ENCODE measurements at places on chromosomes 6 and 20. TPM values are rescaled to one million over a fixed set of nuclear protein-coding genes. Genes with fewer than 3 reads are reported as not detected.

DNA sequence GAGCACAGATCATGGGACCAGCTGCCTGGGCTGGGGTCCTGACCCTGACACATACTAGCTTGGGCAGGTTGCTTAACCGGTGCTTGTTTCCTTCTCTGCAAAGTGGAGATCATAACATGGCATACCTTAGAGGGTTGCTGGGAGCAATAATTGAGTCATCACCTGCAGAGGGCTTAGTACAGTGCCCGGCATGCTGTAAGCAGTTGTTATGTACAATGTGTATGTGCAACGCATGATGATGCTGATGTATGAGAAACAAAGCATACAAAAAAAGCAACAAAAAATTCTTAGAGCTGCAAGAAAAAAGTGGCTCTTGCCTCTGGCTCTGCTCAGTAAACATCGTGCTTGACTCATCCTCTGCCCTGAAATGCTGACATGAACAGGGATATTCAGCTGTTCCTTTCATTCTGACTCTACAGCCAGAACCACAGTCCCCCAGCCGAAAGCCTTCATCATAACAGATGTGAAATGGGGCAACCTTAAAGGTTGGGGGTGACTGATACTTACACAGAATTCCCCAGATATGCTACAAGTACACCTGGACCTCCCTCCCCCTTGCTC is 91.7 kb downstream of the CLIC5 start:
- DNase-seq = no peak

The MAP7 gene
- 22.0 TPM for total RNA-seq

DNA sequence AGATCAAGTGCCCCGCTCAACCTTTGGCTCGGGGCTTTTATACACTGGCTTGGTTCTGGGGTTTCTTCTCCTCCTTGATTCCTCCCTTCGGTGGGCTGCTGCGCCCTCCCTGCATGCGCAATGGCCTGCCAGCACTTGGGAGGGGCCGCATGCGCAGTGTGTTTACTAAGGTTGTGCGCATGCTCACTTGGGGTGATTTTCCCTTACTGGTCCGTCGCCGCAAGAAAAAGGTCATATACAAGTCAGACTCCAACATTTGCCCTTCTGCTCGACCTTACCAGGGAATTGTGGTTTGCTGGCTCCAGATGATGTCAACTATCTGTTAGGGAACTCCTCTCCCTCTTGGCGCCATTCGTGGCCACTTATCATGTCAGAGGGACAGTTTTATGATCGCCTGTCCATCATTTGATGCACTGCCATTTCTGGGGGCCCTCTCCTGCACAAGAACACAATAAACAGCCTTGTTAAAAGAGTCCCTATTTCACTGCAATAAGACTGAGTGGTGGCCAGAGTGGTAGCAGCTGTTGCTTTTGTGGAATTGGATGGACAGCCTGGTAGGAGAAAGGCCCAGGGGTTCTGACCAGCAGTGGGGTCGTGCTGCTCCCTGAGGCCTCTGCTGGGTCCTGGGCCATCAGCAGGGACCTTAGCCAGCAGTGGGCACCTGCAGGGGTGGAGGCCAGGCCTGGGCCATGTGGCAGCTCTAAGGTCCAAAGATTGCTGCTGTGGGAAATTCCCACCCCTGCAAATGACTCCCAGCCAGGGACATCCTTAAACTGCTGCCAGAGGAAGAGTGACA is 2.8 kb upstream of the LBP start:
- no peak for DNase-seq

DNA sequence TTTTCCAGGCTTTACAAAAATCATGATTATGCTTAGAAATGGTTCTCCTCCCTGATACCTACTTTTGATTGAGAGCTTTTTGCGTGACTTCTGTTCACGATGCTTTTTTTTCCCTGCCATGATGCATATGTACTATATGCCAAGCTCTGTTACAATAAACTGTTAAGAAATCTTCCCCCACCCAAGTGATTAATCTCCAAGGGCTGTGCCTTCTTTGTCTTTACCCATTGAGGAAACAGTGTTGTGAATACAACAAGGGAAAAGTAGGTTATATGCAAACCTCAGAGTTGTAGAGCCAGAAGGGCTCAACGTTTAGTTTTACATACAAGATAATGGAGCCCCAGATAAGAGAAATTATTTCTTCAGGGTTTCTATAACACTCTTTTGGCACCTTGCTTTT is 34.1 kb upstream of the MYLK2 start:
- no peak for DNase-seq

GRCh38 chr20:25605148-25605547 is 18.7 kb downstream of the NANP start:
- no peak for DNase-seq

DNA sequence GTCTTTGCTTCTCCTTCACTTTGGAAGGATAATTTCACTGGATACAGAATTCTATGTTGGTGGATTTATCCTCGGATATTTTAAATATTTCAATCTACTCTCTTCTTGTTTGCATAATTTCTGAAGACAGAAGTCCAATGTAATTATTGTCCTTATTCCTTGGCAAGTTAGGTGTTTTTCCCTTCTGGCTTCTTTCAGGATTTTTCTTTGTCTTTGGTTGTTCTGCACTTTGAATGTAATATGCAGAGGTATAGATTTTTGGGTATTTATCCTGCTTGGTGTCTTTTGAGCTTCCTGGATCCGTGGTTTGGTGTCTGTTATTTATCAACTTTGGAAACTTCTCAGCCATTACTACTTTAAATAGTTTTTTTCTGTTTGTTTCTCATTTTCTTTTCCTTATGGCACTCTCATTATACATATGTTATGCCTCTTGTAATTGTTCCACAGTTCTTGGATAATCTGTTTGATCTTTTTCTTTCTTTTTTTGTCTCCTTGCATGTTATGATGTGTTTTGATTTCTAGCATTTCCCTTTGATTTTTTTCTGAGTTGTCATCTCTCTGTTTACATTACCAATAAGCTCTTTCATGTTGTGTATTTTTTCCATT is 48.6 kb upstream of the ATXN1 start:
- no peak for DNase-seq

GRCh38 chr20:44296011-44296410 is 15.0 kb downstream of the FITM2 start:
- no peak for DNase-seq

- DNase-seq = no peak
Observed at GRCh38 chr20:20796766-20797440, 84.5 kb upstream of the RALGAPA2 start.

DNA sequence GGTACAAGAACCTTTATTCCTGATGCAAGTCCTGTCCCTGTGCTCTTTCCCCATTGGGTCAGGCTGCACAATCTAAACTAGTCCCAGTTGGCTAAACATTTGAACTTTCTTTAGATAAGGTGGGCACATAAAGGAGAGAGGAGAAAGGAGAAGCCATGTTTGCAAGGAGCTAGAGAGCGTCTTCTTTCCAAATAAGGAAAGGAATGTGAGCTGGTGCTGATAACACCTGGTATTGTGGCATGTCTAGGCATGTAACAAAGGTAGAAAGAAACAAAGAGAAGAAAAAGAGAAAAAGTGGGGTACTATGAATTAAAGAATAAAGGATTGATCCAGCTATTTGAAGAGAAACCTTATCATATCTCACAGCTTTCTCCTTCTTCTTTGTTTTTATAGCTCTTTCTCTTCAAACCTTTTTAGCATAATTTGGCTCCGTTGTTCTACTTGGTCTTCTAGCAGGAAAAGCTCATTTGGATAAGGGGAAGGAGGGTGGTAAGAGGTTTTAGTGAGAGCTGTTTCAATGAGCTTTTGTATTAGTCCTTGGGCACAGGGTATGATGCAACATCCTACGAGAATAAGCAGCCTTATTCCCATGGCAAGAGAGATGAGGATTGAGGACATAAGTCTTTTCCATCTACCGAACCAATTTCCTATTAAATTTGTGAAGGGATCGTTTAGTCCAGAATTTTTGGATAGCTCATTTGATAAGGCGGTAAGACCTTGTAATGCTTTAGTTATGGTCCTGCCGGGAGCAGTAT is 415.5 kb upstream of the MAN1A1 start:
- DNase-seq = no peak

The CLPSL1 gene
- total RNA-seq = not detected

DNA sequence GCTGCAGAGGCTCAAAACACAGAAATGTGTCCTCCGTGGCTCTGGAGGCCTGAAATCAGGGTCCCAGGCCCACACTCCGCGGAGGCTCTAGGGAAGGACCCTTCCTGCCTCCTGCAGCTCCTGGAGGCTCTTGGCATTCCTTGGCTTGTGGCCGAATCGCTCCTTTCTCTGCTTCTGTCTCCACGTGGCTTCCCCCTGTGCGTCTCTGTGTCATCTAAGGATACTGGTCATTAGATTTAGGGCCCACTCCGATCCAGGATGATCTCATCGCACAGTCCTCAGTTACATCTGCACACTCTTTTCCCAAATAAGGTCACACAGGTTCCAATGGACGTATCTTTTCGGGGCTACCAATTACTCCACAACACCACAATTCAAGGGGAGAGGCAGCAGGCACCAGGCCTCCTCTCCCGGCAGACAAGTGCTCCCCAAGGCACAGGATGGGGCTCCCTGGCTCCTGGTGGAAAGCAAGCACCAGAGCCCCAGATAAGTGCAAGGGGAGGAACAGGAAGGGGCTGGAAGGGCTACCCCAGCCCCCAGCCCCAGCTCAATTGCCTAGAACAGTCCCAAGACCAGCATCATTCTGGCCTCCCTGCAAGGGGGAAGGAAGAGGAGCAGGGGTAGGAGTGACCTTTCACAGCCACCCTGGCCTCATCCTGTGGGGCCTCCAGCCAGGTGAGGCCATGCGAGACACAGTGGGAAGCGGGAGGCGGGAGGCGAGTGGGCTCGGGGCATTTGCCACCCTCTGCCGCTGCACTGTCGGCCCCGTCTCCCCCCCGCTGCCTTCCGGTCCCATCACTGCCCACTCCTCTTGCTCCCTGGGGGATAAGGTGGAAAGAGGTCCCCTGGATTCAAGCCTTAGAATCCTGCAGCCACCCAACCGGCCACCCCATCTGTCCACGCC is 16.3 kb downstream of the NTSR1 start:
- no peak for DNase-seq

GRCh38 chr6:51608383-51608782 is 479.0 kb downstream of the PKHD1 start:
- DNase-seq = no peak

DNA sequence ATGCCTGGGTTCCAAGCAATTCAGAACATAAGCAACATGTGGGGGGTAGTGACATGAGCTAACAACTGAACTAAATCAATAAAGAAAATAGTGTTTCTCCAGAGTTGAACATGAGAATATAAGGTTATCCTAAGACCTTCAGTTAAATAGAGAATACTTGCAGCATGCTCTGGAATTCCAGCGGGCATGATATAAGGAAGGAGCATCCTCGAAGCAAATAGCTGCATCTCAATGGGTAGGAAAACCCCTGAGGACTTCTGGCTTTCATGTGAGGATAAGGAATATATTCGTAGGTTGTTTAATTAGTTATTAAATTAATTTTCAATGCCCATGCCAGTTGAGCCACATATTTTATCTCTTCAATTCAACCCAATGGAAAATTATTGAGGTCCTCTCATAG is 631.2 kb upstream of the EPHA7 start:
- DNase-seq = no peak

DNA sequence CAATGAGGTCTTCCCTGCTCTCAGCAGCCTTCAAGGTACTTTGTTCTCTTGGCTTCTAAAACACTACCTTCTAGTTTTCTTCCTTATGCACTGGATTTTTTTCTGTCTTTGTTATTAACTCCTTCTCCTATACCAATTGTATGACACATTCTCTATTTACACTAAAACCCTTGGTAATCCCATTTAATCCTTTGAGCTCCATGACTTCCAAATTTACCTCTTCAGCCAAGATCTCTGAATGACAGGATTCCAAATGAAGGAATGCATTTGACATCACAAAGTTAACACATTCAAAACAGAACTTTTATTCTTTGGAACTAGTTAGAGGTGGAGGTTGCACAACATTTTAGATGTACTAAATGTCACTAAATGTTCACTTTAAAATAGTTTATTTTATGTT is 86.6 kb upstream of the SAMD5 start:
- DNase-seq = no peak

GRCh38 chr6:168130168-168130696 is 51.2 kb upstream of the FRMD1 start:
- no peak for DNase-seq

DNA sequence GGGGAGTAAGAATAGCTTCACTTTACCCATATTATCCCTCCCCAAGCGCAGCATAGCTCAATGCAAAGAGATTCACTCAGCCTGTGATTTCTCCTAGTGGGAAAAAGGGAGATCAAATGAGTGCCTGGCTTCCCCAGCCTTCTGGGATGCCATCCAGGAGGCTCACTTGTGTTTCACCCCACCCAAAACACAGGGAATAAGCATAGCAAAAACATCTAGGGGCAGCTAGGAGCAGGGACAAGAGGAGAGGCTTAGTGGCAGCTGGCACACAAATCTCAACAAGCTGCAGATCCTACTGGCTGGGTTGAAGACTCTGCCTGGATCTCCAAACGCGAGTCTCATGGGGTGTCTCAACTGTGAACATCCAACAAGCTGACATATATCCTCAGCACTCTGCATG is 715.8 kb downstream of the RNF144B start:
- DNase-seq = no peak

DNA sequence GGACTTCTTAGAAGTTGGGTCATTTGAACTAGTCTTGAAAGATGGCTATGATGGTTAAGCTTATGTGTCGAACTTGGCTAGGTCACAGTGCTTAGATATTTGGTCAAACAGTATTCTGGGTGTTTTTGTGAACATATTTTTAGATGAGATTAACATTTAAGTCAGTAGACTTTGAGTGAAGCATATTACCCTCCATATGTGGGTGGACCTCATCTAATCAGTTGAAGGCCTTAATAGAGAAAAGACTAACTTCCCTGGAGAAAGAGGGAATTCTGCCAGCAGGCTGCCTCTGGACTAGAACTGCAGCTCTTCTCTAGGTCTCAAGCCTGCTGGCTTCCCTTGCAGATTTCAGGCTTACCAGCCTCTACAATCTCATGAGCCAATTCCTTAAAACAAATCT is 76.9 kb downstream of the RCAN2 start:
- DNase-seq = no peak

The OR2H2 gene
- not detected for total RNA-seq

DNA sequence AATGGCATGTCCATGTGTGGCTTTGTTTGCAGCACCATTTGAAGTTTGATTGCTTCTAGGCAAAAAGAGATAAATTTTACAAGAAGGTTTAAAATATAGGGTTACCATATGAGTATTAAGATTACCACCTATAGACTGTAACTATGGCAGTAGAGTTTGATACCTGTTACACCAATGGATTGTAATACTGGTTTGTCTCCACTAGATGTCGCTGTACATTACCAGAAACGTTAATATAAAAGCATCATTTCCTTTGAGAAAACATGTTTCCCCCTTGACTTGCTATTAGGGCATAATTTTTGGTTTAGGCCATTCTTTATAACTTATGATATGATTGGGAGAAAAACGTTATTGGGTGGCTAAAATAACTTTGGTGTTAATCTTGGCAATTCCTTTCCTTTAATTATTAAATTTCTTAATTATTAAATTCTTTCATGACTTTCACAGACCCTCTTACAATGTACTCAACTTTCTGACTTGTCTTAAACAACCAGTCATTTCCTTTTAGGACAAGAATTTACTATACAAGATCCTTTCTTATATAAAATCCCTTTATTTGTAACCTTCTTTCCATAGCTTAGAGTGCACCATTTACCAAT is 42.8 kb downstream of the HLA-DPB1 start:
- no peak for DNase-seq

The FOXC1 gene
- total RNA-seq = 1.8 TPM

GRCh38 chr6:167396068-167396658 is 71.3 kb downstream of the TTLL2 start:
- no peak for DNase-seq

The STX7 gene
- total RNA-seq = 61.2 TPM
